Mesenteric fat pad (tissue), 1 donor: ENCODE measurements at places on chromosomes 11 and 22. TPM values are rescaled to one million over a fixed set of nuclear protein-coding genes. Genes with fewer than 3 reads are reported as not detected.

- DNase-seq: no peak
Observed at GRCh38 chr11:62048100-62048499, 75.7 kb upstream of the INCENP start.

DNA sequence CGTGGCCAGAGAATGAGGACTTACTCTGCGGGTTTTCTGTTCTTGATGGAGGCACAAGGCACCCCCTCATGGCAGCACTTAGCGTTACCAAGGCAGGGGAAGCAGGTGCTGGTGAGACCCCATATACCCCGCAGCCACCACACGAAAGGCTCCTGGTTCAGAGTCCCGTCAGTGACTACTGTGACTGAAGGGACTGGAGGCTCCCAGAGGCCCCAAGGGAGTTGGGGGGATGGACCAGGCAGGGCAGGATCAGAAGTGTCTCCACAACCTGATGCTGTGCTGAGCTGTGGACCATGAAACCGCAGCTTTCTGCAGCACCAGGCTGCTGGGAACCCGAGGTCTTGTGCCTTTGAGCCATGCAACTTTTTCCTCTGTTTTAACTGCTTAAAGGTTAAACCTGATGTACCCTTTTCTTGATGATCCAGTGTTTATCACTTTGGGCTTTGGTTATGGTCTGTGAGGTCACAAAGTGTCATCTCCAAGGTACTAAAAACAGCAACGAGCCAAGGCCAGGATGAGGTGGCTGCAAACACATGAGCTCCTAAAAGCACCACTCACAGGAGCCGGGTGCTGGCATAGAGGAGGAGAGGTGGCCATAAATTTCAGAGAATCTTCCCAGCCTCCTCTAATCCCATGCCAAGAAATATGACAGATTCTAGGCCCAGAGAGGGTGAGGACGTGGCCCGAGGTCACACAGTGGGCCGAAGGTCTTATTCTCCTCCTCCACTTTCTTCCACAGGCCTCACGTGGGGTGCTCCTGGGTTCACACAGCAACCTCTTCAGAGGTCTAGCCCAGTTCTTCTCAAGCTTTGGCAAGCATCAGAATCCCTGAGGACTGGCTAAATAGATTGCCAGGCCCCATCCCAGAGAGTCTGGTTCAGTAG lies 4.2 kb upstream of the LRRC32 start:
- no peak for DNase-seq

SWAP70 gene
- 81.9 TPM for total RNA-seq

GTSE1 gene
- 0.39 TPM for total RNA-seq

DNA sequence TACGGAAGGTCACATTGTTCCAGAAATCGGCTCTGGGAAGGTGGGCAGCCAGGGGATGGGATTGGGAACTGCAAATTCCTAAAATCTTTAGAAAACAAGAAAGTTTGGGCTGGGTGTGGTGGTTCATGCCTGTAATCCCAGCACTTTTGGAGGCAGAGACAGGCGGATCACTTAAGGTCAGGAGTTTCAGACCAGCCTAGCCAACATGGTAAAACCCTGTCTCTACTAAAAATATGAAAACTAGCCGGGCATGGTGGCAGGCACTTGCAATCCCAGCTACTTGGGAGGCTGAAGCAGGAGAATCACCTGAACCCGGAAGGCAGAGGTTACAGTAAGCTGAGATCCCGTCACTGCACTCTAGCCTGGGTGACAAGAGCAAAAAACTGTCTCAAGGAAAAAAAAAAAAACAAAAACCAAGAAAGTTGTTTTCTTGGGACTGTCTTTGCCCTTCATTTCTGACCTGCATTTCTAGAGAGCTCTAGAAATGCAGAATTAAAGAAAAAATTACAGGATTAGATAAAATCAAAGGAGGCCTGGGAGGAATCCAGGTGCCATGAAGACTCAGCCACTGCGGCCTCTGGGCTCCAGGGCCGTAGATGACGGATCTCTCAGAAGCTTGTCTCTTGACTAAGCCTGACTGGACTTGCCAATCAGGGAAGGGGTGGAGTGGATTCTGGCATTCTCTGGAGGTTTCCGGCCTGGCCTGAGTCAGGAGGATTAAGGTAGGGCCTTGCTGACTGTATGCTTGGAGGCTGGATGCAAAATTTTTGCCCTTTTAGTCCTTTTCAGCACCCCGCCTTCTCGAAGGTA lies 5.3 kb upstream of the MALAT1 start:
- peak; percentile 89 for DNase-seq

OR5AN1 gene
- total RNA-seq: not detected

DNA sequence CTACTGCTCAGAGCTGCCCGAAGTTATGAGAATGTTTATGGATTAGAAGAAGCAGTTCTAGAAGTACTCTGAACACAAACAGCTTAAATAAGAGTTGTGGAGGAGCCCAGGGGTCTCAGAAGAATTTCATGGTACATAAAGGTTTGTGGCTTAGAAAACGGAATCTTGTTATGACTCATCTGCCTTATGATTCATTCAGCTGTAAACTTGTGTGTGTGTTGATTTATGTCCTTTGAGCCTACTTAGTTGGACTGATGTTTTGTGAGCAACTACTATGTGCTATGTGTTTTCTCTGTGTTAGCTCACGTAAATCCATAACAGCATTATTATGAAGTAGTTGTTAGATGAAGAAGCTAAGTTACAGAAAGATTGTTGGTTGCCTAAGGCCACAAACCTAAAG lies 203.7 kb downstream of the PGR start:
- DNase-seq: no peak

TMPRSS4 gene
- not detected for total RNA-seq

- no peak for DNase-seq
Observed at GRCh38 chr11:46247659-46248058, 29.8 kb upstream of the CREB3L1 start.

DNA sequence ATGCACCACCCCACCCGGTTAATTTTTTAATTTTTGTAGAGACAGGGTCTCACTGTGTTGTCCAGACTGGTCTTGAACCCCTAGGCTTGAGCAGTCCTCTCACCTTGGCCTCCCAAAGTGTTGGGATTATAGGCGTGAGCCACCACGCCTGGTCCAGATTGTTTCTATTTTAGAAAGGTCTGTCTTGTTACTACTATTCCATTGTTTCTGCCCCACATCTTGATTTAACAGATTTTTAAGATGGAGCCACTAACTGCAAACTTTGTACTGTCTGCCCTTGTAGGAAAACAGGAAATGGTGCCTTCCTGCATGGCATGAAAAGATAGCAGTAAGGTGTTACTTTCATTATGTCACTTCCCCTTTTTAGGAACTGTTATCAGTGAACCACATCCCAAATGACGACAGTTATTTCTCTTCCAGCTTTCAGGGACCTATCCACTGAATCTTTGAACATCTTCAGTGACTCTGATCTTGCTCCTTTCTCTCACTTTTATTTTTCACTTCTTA lies 23.2 kb downstream of the TAF1D start:
- DNase-seq: no peak

IL17RA gene
- total RNA-seq: 38.2 TPM

DNA sequence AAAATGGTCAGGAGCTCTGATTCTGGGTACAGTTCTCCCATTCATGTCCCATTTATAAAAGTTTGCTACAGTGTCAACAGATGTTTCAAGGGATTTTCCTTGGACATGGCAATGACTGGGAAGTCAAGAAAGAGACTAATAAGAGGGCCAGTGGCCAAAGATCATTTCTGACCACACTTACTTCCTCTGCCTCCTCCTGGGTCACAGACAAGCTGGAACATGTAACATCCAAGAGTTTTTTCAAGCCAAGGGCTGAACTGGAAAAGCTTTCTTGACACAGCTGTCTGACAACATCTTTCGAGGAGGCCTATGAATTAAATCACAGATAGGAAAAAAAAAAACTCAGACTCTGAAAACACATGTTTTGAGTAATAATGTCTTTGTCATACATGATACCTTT lies 8.7 kb downstream of the COMMD9 start:
- DNase-seq: no peak

FOLH1 gene
- total RNA-seq: 0.90 TPM

OR51B6 gene
- total RNA-seq: not detected

GRCh38 chr11:5625281-5625680 lies 480 bp downstream of the TRIM34 start:
- no peak for DNase-seq

- DNase-seq: peak; percentile 57
Observed at GRCh38 chr22:26689513-26690301, 32.3 kb downstream of the MIAT start.

PACS1 gene
- 64.9 TPM for total RNA-seq

APOL1 gene
- total RNA-seq: 82.3 TPM

DNA sequence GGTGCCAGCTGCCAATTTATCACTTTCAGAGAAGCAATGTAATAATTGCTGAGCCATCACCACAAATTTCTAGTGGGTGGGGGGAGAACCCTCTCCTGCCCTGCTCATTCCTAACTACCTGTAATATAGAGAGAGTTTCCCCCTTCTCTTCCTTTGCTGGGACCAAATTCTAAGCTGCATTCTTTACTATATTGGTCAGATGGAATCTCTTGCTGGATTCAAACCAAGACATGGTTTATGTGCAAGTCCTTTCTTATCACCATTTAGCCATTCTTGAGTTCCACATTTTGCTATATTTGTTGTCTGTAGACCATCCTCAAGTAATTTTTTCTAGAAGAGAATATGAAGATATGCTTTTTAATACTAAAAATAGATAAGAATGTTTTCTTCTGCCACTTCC lies 452.1 kb downstream of the MN1 start:
- no peak for DNase-seq

GRCh38 chr11:6586434-6587359 lies 16.7 kb downstream of the RRP8 start:
- no peak for DNase-seq

- peak; percentile 82 for DNase-seq
Observed at GRCh38 chr22:38468443-38469305, 778 bp downstream of the KDELR3 start.

GRCh38 chr11:73498343-73498742 lies 99.6 kb downstream of the FAM168A start:
- no peak for DNase-seq

DNA sequence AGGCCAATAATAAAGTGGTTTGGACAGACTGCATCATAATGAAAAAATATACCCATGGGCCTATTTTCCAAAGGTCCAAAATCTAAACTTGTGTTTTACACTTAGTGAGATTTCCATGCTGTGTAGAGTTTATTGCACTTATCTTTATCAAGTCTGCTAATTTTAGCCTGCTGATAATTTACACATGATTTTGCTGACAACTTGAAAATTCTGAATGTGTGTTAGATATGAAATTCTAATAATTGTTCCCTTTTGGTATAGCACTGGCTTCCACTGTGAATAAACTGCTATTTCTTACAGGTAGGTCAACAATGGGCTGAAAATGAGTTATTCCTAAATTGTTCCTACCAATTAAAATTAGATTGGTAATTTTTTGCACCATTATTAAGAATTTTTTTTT lies 589.1 kb upstream of the ANO3 start:
- DNase-seq: no peak

- no peak for DNase-seq
Observed at GRCh38 chr22:17638182-17638431, 450 bp upstream of the BCL2L13 start.

NXPE2 gene
- total RNA-seq: not detected

SYT9 gene
- total RNA-seq: not detected

DNA sequence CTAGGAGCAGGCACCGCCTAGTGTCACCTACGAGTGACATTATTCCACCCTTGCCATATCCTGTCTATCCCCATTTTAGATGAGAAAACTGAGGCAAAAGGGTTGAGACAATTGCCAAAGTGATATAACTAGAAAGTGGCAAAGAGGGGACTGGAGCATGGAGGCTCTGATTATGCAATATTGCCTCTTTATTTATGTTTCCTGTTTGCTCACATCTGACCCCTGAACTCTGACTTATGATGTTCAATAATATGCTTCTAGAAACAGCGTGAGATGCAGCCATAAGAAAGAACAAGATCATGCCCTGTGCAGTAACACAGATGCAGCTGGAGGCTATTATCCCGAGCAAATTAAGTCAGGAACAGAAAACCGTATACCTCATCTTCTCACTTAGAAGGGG lies 7.7 kb downstream of the ELF5 start:
- no peak for DNase-seq

MS4A4E gene
- 3.2 TPM for total RNA-seq

CARD10 gene
- 10.8 TPM for total RNA-seq

DNA sequence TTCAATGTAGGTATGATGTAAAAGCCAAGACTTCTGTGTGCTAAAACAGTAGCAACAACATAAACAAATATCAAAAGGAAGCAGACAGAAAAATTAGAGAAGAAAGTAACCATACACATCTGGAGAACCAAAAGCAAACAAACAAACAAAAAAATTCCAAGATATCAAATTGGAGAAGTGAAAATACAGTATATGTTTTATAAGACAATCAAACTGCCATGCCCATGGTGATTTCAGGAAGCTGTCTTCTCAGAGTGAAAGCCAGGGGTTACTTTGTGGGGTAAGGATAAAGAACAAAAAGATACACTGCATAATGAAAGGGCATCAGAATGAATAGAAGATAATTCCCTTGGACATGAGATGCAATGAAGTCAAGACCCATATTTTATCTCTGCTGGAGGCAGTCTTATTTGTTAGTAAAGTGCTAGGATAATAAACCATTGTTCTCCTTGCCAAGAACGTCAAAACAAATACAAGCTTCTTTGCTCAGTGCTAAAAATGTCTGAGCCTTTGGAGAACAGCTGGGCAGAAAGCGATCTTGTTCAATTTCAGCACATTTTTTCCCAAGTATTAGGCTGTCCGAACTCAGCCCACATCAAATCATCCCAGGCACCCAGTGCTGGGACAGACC lies 38.1 kb upstream of the LDLRAD3 start:
- no peak for DNase-seq

LUZP2 gene
- 0.32 TPM for total RNA-seq

TUB gene
- total RNA-seq: 5.9 TPM

GRCh38 chr11:59302991-59303390 lies 55.7 kb upstream of the OR5AN1 start:
- DNase-seq: no peak

DNA sequence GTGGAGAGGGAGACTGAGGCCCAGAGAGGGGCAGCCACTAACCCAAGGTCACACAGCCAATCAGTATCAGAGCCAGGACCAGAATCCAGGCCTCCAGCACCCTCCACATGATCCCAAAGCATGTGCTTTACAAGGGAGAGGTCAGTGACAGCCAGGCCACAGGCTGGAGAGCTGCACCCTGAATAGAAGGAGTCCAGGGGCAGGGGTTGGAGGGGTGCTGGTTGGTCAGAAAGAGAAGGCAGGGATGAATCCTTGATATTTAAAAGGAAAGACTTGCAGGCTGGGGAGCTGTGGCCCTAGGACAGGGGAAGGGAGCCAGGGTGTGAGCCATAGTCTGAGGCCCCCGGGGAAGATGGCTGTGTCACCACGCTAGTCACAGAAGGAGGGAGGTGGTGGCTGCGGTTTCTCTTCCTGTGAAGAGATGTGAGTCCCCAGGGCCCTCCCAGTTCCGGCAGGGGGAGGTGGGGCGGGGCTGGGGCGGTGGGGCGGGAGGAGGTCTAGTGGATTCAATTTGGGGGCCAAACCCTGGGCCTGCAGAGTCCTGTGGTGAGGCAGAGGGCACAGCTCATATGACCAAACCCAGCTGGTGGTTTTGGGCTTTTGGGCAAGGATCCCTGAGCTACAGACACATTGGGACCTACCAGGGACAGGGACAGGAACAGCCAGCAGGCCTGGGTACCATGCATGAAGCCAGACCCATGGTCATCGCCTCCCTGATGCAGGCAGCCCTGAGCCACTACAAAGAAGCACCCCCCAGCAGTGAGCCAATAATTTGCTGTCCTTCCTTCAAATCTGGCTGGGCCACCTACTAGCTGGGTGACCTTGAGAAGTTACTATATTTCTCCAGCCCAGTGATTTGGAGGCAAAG lies 14.0 kb downstream of the RAC2 start:
- no peak for DNase-seq

GRCh38 chr11:1202776-1203504 lies 19.9 kb upstream of the MUC5B start:
- peak; percentile 90 for DNase-seq

- no peak for DNase-seq
Observed at GRCh38 chr11:11818529-11819121, 23.1 kb upstream of the USP47 start.
